ENCODE measurements at places on chromosomes 3 and 15. TPM values are rescaled to one million over a fixed set of nuclear protein-coding genes. Genes with fewer than 3 reads are reported as not detected.

DNA sequence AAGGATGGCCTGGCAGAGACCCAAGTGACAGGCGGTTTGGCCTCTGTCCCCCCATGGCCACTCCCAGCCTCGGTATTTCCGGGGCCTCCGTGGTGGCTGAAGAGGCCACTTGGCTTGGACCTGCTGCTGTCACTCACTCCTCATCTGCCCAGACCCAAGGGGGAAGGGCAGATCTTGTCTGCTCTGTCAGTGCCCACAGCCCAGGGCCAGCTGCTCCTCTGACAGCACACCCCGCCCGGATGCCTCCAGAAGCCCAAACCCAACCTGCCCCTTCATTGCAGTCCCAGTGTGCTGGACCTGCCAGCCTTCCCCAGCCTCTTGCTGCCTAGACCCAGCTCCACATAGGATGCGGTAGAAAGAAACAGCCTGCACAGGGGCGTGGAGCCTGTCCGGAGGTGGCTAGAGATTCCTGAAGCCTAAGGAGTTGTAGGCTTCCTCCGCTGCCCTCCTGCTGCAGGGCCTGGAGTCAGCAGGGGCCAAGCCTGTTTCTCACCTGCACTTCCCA, 52.0 kb downstream of the MAGEF1 start:
- no peak for DNase-seq

GRCh38 chr3:78785004-78785403, 982.8 kb downstream of the ROBO1 start:
- no peak for DNase-seq

DNA sequence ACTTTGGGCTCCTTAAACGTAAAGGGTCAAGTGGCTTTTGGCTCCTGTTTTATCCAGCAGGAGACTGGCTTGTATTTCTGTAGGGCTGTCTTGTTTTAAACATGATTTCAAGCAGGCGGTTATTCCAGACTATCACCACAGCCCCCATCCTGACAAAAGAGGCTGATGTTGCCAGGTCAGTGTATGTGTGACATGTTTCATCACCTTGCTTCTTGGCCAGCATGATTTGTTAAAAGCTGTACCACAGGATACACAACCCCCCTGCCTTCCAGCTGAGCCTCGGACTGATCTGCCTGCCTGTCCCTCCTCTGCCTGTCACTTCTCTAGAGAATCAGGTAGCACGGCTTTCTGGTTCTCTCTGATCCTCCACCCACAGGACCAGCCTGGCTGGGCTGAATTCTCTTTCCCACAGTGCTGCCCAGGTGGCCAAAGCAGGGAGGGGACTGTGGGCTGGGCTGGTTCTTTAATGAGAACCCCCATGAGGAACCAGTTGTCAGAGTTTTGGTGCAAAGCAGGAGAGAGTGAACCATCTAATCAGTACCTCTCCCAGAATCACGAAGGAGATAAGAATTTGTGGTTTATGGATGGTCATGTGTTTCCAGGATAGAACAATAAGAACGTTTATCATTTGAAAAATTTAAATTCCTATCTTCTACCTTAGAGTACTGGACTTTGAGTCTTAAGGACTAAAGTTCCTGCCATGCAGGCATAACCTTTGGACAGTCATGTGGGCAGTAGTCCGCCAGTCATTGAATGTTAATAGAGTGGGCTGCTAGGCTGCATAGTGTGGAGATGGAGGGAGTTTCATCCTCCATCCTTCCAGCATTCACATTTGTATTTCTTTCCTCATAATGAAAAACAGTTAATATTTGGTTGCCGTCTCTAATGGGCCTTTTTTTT, 8.8 kb downstream of the ABHD6 start:
- no peak for DNase-seq

GRCh38 chr3:123740391-123740822, 143.7 kb downstream of the MYLK start:
- no peak for DNase-seq

- no peak for DNase-seq
These were observed 36.1 kb downstream of the KLHL25 start for GRCh38 chr15:85758655-85758978.

GRCh38 chr3:94887065-94887464, 824.2 kb downstream of the NSUN3 start:
- DNase-seq, result no peak

GABRR3 gene
- polyA plus RNA-seq, result 0.03 TPM

SNTN gene
- not detected for polyA plus RNA-seq

LAMB2 gene
- 435 TPM for polyA plus RNA-seq

REC114 gene
- not detected for polyA plus RNA-seq

SV2B gene
- 0.67 TPM for polyA plus RNA-seq
